ENCODE measurements at places on chromosomes 2 and 18.

DNA sequence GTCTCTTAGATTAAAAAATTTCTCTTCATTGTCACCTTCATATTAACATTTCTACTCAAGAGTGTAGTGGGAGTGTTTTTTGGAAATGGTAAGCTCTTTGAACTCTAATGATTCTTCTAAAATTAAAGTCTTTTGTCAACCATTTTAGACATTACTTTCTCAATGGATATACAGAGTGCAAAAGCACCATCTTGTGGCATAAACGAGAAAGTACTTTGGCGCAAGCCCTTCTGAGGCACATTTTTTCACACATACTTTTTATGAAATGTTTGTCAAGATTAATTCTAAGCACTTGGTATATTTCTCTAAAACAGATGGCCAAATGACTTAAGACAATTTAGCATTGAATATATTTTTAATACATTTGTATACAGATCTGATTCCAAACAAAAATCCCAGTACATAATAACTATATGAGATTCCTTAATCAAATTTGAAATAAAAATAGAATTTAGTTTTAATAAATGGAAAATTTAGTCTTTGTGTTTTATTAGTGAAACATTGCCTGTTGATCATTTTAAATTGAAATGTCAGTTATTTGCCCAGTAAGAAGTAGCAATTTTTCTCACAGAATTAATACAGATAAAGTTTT is 63.3 kb upstream of the GALNT5 start:
- no peak for DNase-seq

GRCh38 chr2:112832841-112833638 is 3.5 kb downstream of the IL1B start:
- DNase-seq = no peak

DNA sequence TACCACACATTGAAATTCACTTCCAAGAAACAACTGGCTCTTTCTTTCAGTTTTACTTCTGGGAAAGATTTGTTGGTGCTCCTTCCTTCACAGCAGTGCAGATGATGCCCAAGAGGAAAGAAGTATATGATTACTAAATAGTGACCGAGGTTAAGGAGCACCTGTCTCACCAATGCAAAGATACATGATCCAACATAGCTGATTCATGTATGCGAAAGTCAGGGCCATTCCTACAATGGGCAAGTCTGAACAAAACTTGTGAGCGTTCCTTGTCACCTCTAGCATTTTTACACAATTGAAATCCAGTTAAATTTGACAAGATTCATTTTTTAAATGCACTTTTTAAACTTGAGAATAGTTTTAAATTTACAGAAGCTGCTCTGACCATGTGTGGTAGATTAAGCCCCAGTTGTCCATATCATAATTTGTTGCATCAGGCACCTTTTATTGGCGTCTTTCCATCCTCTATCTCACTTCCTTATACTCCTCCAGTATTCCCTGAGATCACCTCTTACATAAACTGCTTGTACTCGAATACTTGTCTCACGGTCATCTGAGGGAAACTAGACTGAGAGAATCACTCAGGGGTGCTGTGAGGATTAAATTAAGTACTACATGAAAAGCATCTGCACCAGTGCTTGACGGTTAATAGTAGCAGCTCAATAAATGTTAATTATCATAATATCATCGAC is 438.8 kb upstream of the CDH20 start:
- DNase-seq = no peak

GRCh38 chr2:129575431-129575830 is 404.0 kb upstream of the RAB6C start:
- no peak for DNase-seq

DNA sequence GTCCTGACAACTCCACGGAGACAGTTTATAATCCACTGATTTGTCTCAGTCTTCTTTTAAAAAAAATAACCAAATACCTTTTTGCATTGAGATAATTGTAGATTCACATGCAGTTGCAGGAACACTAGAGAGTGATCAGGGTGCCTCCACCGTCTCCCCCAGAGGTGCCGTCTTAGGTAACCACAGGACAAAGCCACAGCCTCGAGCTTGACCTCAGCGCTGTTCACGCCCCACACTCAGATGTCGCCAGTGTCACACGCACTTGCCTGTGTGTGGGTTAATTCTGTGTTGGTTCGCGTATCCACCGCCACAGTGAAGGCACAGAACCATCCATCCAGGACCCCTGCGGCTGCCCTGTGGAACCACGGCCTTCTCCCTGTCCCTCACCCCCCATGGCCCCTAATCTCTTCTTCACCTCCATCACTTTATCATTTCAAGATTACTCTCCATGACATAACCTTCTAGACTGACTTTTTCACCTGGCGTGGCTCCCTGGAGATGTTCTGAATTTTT is 295.0 kb upstream of the HDAC4 start:
- DNase-seq = no peak

- DNase-seq = no peak
Measured at GRCh38 chr2:53035153-53035552, 732.5 kb upstream of the CHAC2 start.

GRCh38 chr2:240963868-240964703 is 34.3 kb upstream of the SNED1 start:
- DNase-seq = no peak

DNA sequence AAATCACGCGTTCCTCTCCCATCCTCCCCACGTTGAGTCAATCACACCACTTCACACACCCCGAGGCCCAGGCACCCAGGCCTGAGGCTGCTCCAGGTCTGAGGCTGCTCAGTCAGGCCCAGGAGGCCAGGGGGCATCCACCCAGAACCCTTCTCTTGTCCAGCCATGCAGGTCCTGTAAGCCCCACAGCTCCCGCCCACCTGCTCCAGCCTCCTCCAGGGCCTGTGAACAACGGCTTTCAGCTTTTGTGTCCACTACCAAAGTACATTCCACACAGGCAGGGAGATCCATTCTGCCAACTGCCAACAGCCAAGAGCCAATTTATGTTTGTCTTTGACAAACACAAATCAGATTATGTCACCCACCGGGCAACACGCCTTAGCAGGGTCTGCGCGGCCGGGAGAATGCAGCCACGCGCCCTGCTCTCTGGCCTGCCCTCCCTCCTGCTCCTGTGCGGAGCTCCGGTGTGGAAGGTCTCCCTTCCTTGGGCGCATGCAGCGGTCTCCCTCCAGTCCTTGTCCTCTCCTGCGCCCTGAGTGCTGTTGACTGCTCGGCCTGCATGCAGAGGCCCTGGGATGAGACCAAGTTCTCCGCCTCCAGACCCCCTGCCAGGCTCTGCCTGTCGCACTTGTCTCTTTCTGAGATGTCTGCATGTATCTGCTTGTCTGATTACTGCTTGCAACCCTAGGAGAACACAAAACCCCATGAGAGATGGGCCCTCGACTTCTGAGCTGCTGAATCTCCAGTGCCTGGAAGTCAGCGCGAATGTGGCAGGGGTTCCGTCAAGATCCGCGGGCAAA is 146.6 kb downstream of the ZNF516 start:
- no peak for DNase-seq

DNA sequence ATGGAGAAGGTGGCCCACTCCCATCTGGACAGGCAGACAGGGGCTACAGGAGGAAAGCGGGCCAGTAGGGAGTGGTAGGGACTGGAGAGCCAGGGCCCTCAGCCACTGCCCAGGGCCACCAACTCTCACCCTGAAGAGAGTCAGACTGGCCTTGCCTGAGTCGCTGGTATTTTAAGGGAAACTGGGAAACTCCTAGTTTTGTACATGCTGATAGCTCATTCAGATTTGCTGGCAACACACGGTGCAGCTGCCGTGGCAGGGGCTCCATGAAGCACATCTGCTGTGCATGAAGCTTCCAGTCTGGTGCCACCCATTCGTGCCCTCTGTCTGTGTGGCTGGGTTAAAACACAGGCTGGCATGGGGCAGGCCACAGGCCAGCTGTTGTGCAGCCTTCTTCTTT is 137.3 kb upstream of the GLI2 start:
- DNase-seq = no peak

- no peak for DNase-seq
Measured at GRCh38 chr2:112483042-112483473, 1.1 kb downstream of the TTL start.

- no peak for DNase-seq
Measured at GRCh38 chr2:120744817-120745216, 9.1 kb downstream of the GLI2 start.

DNA sequence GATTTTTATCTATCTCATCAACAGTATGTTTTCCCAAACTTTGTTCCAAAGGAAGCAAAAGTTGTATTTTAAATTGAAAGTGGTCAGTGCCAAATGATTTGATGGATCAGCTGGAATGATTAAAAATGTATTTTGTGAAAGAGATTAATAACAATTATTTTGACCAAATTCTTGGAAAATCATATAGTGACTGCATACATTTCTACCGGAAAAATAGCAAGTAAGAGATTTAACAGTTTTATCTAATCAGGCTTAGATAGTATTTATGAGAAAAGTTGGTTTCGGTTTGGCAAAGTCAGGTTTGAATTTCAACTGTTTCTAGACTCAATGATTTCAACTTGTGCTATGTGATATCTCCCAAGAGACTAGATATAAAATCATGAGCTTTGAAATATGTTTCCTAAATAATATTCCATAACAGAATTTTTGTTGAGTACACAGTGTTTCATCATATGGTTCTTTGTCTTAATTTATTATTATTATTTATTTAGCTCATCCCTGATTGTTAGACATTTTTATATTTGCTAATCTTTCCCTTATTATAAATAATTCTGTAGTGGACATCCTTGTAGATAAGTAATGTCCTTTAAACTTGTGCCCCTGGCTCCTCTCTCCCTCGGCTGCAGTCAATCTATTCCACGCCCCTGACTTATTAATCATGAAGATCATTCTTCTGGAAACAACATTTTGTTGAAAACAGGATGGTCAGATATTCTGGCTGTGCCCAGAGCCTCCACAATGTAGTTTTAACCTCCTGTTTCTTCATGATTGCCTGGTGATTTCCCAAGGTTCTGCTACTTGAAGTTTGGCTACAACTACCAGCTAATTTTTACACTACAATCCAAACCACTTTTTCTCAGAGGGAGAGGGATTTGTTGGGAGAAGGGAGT is 520.7 kb upstream of the TCF4 start:
- no peak for DNase-seq

DNA sequence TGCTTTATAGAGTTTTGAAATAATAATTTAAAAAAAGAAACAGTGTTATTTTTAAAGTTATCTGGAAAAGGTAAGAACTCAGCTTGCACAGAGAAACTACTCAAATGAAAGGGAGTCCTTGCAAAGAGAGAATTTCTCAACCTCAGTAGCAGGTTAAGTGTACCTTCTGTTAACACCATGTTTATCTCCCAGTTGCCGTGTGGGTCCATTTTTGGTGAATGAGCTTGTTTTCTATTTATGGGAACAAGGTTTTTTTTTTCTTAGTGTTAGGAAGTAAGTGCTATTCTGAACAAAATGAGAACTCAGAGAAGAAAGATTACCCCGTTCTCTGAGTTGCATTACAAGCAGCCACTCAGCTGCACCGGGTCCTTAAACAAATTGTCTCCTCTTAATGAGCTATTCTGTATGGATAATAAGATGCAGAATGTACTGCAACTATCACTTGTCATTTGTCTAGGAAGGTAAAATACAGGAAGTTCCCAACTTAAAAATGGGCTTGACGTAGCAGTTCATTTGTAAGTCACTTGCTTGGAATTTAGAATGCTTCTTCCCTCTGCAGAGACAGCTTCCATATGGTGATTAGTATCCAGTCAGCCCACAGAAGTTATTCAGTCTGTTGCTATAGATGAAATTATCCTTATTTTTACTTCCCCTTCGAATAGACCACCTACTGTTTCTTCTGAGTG is 74.9 kb downstream of the LTBP1 start:
- DNase-seq = no peak

- DNase-seq = no peak
Measured at GRCh38 chr2:179024445-179024844, 25.5 kb downstream of the CCDC141 start.

- no peak for DNase-seq
Measured at GRCh38 chr2:46737577-46737976, 178.0 kb downstream of the MCFD2 start.

DNA sequence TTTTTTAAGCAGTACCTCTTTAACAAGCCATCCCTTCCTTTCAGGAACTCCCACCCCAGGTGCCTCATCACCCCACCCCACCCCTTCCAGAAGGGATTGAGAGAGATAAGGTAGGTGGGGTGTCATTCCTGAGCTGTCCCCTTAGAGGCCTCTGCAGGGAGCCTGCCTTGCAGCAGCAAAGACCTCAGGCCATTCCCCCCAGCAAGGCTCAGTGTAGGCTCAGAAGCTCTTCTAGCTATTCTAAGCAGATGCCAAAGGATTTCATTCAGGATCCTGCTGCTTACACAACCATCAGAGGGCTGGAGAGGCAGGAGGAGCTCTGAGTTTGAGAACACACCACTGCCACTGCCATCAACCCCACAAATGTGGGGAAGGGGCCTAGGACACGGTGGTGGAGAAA is 5.8 kb upstream of the FIGLA start:
- DNase-seq = no peak

DNA sequence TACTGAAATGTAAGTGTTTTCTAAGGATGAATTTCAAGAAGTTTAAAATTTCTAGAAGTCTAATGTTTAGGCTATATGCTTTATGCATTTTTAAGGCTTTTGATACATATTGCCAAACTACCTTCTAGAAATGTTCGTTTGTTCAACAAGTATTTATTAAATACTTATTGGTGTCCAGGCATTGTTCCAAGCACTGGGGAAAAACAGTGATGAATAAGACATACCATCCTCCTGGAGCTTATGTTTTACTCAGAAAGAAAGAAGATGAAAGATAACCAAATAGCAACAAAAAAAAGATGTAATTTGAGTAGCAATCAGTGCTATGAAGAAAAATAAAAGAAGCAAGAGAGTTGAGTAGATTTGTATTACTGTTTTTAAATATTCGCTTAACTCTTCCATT is 692.9 kb downstream of the SLC4A3 start:
- DNase-seq = no peak

DNA sequence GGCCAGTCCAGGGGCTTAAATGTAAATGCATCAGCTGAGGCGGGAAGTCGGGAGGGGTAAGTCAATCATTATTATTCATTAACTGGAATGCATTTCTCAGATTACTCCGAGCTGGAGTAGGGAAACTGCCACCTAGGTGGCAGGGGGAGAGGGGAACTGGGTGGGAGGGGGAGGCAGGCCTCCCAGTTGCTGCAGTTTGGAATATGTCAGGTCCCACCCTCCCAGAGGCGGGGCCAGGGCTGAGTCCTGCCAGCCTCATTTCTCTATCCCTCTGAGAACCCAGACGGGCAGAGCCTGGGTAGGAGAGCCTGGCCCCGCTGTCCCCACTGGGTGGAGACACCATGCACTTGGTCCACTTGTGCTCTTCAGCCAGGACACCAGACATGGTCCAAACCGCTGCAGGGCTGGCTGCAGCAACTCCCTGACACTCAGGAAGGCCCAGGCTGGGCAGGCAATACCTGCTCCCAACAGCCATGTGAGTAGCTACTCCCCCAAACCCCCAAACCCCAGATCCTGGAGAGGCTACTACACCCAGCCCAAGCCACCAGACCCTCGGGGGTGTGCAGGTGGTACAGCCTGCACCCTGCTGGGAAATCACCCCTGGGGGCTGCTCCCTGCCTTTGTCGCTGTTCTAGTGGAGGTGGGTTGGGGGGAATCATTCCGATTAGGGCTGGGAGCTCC is at the start of gene GPBAR1:
GPBAR1 (plus strand) TSS at position 274 of the 681 bp plus-strand sequence. CDS start 1,710 bp downstream, outside the sequence.
- DNase-seq = no peak

GRCh38 chr2:55461679-55462078 is 42.0 kb upstream of the CCDC88A start:
- no peak for DNase-seq
